Activated T-cell treated with anti-CD3 and anti-CD28 coated beads, Interleukin-2, amount 50 U/mL, for 4 hours (primary cell): ENCODE measurements at places on chromosomes 3 and 15. TPM values are rescaled to one million over a fixed set of nuclear protein-coding genes. Genes with fewer than 3 reads are reported as not detected.

DNA sequence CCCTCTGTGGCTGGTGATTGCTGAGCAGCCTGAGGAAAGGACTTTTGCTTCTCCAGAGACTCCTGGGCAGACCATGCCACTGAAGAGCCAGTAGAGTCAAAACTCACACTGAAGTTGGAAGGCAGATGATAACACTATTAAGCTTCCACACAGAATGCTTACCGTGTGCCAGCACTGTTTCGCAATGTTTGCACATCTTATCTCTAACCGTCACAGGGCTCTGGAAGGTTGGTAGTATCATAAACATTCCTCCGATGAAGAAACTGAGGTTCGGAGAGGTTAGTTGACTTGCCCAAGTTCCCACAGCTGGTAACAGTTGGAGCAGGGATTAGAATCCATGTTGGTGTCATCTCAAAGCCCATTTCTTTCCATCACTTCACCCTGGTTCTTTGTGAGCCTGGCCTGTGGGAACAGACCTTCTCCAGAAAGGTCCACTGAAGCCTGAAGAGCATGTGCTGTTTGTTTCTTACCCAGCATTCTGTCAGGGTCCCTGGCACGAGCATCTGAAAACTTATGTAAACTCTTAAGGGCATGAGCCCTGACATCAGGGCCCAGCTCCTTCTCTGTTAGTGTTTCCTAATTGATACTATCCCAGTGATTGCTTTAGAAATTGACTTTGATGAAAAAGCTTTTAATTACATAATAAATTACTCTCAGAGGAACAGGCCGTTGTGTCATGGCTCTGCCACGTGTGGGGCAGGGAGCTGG, 77.0 kb upstream of the PRR23C start:
- no peak for DNase-seq

- DNase-seq: no peak
Observed at GRCh38 chr3:115148142-115148790, 1.2 kb upstream of the ZBTB20 start.

DNA sequence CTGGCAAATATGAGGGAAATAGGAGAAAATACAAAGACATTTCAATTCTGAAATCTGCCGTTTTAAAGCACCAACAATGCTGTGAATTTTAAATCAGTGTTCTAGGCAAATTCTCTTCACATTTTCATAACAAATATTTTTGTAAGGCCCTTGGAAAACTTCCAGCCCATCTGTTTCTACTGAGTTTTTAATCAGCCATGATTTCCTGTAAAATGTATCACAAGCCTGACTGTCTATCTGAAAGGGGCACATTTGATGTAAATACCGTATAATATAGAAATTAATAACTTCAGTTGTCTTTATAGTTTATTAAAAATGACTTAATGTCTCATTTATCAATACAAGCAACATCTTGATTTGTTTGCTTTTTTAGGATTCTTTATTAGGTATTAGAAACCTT, 454.7 kb downstream of the PYDC2 start:
- no peak for DNase-seq

DNA sequence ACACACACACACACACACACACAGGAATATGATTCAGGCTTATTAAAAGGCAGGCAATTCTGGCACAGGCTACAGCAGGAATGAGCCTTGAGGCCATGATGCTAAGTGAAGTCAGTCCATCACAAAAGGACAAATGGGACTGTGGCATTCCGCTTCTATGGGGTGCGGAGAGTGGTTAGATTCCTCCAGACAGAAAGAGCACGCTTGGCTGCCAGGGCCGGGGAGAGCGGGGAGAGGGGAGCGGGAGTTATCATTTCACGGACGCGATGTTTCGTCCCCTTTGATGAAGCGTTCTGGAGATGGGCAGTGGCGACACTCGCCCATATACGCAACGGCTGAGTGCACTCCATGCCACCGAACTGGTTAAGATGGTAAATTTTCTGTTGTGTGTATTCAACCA, 58.5 kb upstream of the FAM174B start:
- no peak for DNase-seq

The GOLGA6L4 gene
- total RNA-seq: 0.53 TPM

The CLDN1 gene
- total RNA-seq: 2.1 TPM
